Jurkat, Clone E6-1 (cell line): ENCODE measurements at places on chromosomes 16 and 17.

DNA sequence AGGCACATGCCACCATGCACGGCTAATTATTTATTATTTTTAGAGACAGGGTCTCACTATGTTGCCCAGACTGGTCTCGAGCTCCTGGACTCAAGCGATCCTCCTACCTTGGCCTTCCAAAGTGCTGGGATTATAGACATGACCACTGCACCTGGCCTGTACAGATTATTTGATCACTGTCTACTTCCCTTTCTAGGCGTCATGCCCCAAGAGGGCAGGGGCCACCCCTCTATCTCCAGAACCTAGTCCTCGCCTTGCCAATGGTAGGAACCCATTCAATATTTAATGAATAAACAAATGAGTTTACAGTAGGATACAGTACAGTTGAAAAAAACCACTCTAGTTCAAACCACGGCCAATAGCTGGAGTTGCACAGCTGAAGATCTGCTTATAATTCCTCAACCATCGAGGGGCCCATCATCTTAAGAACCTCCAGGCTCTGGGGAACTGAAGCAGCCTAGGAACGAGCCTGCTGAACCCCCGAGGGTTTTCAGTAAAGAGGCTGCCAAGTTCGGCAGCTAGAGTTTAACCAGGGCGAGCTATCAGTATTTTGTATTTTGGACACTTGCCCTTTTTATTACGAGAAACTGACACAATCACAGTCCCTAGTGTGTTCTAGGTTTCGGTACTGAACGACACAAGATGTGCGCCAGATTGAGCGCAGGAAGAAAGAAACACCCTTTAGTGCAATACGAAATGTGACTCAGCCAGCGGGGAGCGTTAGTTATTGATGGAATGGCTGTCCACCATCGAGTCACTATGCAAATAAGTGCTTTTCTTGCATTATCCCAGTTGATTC, 14.6 kb downstream of the ADCY9 start:
- no peak for DNase-seq

DNA sequence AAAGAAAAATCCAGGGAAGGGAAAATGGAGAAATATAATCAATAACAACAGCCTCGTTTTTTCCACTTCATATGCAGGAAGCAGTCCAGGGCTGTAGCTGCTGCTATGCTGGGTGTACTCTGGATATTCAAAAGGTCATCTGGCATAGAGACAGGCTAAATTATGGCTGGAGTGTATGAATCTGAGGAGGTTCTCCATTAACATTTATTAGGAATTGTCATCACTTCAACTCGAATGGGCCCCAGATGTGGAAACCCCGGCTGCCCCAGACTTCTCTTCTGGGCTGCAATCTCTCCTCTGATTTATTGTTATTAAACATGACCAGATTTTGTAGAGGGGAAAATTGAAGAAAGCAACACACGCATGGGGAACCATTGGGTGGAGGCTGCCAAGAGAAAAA, 33.5 kb upstream of the SKAP1 start:
- DNase-seq = no peak

GRCh38 chr16:83967091-83967490, 953 bp upstream of the NECAB2 start:
- no peak for DNase-seq

DNA sequence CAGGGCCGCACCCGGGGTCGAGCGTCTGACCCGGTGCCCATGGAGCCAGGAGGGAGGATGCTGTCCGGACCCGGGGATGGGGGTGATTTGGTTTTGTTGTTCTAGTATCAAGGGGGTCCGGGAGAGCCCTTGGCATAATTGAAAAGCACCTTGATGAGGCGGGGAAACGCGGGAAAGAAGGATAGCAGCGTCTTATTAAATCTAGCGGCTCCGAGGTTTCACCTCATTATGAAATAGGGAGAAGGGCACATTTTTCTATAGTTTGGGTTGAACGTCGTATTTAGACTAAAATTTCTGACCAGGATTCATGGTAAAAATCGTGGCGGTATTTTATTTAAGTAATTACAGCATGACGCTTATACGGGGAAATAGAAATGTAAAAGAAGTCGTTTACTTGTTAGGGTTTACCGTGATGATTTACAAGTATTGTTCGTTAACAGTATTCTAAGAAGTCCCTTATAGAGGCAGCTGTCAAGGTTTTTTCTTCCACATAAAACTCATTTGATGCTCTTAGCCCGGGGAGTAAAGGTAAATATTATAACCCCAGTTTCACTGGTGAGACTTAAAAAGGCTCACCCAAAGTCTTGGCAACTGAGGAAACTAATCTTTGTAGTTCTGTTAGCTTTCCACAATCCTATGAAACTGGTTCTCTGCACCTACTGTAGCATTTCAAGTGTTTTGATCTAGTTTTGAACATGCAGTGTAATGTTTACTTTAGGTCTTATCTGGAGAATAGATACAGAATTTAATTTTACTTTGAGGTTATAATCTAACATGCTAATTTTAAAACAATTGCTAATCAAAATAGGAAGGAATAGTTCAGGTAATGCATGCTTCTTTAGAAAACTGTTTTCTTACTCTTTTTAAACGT, 756 bp downstream of the LUC7L3 start:
- DNase-seq = no peak

DNA sequence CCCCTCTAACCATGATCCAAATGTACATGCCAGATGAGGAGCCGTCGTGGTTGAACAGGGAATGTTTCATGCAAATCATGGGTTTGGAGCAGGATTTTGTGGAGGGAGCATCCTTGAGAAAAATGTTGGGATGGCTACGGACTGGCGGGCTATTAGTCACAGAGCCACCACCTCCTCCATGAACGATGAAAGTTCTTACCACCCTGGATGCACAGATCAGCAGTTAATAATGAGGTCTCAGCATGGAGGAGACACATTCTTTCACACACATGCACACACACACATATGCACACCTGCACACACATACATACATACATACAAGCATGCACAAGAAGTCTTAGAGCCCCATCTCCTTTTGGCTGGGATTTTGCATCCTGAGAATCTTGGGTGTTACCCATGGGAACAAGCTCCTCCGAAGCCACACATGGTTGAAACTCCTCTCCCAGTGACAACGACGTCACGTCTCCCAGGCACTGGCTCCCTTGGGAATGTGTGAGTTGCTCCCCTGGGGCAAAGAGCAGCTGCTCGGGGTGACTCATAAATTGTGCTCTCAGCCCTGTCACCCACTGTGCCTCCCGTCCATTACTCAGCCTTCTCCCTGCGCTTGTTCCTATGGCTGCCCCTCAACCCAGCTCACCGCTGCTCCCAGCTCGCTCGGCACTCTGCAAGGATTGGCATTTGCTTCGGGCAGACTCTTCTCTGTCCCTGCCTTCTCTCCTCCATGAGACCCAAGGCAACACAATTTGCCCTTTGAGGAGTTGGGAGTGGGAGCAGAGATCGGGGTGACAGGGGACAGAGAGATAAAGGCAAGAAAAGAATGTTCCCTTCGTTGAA, 344.6 kb downstream of the SOX9 start:
- DNase-seq = no peak

GRCh38 chr16:54588026-54588425, 301.4 kb upstream of the IRX3 start:
- DNase-seq = peak; percentile 3

DNA sequence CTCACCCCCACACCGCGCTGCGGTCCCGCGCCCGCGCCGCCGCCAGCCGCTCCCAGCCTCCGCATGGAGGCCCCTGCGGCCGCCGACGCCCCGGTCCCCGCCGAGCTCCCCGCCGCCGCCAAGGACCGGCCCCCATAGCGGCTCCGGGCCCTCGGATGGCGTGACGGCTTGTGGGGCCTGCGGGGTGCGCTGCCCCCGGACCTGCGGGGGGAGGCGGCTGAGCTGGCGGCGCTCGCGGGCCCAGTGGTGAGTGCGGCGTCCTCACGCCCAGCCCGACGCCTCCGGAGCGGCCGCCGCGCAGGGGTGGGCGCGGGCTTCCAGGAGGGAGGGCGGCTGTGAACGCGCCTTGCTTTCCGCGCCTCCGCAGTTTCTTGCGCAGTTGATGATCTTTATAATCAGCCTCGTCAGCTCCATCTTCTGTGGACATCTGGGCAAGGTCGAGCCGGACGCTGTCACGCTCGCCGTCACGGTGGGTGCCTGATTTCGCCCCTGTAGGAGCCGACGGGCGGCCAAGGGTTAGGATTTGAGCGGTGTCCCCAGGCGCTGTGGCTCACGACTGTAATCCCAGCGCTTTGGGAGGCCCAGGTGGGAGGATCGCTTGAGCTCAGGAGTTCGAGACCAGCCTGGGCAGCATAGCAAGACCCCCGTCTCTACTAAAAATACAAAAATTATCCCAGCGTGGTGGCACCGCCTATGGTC, 46.4 kb downstream of the SLC47A1 start:
- DNase-seq = no peak

GRCh38 chr17:14061666-14062560, 7.4 kb upstream of the COX10 start:
- DNase-seq = no peak

DNA sequence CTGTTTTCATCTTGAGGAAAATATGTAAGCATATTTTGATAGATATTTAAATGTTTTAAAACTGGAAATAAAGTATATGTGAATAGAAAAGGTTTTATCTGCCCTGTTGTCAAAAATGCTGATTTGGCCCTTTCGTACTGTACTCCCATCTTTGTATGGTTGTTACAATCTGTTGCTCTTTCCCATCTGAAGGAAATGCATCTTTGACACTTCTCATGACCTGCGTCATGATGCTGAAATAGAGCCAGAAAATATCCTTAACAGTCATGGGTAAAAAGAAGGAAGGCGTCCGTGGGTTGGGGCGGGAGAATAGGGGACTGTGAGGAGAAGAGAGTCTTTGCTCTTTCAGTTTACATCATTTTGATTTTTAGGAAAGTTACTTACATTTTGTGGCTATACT, 327.7 kb downstream of the BCAS3 start:
- no peak for DNase-seq

- no peak for DNase-seq
Measured at GRCh38 chr17:57264776-57265175, 8.5 kb downstream of the MSI2 start.

- DNase-seq = peak; percentile 21
Measured at GRCh38 chr16:58155839-58156238, 26.7 kb upstream of the CFAP20 start.

GRCh38 chr16:66457888-66458287, 30.8 kb downstream of the BEAN1 start:
- no peak for DNase-seq

DNA sequence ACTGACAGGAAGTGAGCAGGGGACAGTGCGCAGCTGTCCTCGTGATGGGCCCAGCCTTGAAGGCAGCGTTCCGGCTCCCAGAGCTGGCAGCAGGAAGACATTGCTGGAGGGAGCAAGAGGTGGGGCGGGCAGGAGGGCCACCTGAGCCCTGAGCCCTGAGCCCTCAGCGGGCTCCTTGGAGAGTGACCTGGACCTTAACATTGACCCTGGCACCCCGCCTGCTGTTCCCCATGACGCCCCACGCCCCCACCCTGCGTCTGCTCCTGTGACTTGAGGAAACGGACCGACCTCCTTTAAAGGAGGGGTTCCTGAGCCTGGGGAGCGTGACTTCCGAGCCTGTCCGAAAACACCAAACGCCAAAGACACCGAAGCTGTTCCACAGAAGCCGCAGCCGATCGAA, 25.1 kb upstream of the ENPP7 start:
- DNase-seq = no peak

GRCh38 chr16:1794221-1794871, 841 bp upstream of the IGFALS start:
- no peak for DNase-seq

DNA sequence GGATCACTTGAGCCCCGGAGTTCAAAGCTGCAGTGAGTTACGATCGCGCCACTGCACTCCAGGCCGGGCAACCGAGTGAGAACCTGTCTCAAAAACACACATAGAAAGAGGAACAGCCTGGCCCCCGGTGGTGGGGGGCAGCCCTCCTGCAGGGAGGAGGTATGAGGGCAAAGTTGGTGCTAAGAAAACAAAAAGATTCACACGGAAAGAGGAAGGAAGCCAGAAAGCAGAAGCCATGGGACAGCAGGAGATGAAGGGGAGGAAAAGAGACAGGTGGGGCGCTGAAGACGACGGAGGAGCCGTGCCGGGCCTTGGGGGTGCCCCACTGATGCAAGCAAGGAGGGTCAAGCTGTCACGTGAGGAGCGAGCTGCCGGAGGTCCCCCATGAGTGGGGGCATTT, 8.2 kb upstream of the C16orf74 start:
- DNase-seq = no peak

- no peak for DNase-seq
Measured at GRCh38 chr17:28372945-28373274, 1.4 kb downstream of the SARM1 start.

DNA sequence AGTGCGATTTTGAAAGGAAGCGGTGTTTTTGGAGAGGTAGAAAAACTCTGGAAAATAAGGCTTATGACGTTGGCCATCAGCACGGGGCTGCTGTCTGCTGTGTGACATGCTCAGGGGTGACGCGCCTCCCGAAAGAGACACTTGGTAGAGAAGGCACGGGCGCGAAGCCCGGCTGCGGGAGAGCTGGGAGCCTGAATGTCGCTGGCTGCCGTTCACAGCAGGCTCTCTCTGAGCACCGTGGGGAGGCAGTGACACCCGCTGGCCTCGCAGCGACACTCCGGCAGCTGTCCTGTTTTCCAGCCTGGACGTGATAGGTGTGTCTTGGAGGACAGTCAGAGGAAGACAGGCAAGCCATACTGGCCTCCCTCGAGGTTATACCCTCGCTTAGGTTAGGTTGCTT, 759.1 kb upstream of the RBFOX1 start:
- DNase-seq = no peak

DNA sequence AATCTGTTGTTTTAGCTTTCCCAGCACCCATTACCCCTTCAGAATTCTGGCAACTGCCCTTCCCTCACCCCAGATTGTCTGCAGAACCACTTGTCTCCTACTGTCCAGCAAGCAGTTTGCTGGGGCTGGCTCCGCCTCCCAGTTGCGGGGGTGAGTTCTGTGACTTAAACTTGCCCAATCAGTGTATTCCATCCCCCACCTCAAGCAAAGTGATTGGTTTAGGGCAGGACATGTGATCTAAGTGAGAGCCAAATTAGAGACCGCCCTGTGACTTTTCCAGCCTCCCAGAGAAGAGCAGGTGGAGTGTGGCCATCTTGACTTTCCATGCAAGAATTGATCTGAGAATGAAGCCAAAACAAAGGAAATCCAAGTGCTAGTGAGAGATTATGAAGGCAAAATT, 22.7 kb upstream of the SRCIN1 start:
- DNase-seq = peak; percentile 47

- DNase-seq = no peak
Measured at GRCh38 chr16:10812312-10813098, 6.1 kb downstream of the TVP23A start.

DNA sequence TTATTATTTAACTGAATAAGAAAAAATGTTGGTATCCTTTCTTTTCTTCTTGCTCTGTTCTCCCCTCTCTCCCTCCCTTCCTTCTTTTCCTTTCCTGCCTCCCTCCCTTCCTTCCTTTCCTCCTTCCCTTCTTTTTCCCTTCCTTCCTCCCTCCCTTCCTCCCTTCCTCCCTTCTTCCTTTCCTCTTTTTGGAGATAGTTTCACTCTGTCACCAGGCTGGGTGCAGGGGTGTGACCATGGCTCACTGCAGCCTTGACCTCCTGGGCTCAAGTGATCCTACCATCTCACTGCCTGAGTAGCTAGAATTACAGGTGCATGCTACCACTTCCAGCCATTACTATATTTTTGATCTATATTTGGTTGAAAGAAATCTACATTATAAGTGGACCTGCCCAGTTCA, 5.7 kb upstream of the RUSF1 start:
- DNase-seq = no peak
